ENCODE measurements at places on chromosomes 1 and 21.
A peak's percentile ranks its signal among the peaks of the same experiment; 100 is the strongest.

DNA sequence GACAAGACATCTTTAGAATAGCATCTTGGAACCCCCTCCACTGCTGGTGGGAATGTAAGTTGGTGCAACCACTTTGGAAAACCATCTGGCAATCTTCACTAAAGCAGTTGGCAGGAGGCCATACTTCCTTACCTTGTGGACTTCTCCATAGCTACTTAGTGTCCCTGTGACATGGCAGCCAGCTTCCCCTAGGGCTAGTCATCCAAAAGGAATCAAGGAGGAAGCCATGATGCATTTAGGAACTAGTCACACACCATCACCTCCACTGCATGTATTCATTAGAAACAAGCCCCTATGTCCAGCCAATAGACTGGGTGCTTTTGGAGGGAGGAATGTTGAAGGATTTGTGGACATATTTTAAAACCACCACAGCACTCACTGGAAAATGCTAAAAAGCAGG, 19.9 kb downstream of the MX2 start:
- no peak overlapping the region for H3K4me3 ChIP-seq
- no peak overlapping the region for H3K27ac ChIP-seq
- H3K4me1 ChIP-seq = no peaks in the 10 kb centered on the region
- no peaks in the 10 kb centered on the region for H3K27me3 ChIP-seq

- no peaks in the 10 kb centered on the region for H3K4me1 ChIP-seq
- no peak overlapping the region for H3K27ac ChIP-seq
These were observed 1.0 kb downstream of the EGLN1 start for GRCh38 chr1:231420959-231421545.

DNA sequence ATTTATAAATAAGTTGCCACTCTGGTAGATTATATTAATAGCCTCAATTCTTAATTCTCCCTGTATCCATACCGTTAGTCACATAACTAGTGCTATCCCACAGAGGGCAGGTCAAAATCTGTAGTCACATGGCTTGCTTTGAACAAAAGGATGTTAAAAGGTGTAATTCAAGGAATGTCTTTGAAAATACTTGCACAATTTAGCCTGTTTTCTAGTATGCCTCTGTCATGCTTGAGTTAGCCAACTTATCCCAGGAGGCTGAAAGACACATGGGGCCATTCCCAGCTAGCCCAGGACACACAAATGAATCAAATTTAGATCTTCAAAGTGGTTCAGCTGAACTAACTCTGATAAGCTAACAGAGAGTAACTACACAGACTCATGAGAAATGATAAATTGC, 758.5 kb upstream of the NEGR1 start:
- no peak overlapping the region for H3K27ac ChIP-seq
- no peaks in the 10 kb centered on the region for H3K36me3 ChIP-seq
- peak; percentile 19 for DNase-seq
- no peaks in the 10 kb centered on the region for H3K4me1 ChIP-seq
- H3K27me3 ChIP-seq = no peaks in the 10 kb centered on the region

GRCh38 chr1:84719543-84720217, 29.4 kb upstream of the SSX2IP start:
- H3K27ac ChIP-seq = no peak overlapping the region
- H3K4me1 ChIP-seq = peaks cover 3% of the 10 kb centered on the region
- no peak for DNase-seq
- H3K36me3 ChIP-seq = no peaks in the 10 kb centered on the region
- no peaks in the 10 kb centered on the region for H3K27me3 ChIP-seq

DNA sequence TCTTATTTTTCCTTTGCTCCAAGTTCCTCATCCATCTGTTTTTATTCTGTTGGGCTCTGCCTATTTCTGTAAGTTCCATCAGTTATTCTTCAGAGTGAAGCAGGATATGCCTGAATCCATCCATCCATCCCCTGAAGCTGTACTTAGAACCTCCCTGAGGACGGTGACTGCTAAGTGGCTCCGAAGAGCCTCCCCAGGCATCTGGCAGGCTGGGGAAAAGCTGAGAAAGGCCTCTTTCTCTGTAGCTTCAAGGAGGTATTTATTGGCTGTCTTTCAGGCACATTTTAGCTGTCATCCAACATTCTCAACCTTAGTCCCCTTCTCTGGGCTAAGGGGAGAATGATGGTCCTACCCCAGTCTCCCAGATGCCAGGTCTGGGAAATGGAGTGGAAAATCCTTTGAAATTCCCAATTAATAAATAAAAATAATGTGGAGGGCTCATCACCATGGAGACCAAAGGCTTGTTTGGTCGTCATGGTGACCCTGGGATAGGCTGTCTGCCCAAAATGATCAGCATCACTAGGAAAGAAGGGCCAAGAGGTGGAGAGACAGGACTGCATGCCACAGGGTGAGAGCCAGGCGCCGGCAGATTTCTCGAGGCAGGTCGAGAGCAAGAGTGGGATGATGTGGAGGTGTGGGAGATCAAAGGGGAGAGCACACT, 82.0 kb downstream of the UBIAD1 start:
- no peaks in the 10 kb centered on the region for H3K27me3 ChIP-seq
- H3K27ac ChIP-seq = no peak overlapping the region
- no peaks in the 10 kb centered on the region for H3K4me1 ChIP-seq
- no peak overlapping the region for H3K4me3 ChIP-seq
- peak; percentile 67 for DNase-seq

DNA sequence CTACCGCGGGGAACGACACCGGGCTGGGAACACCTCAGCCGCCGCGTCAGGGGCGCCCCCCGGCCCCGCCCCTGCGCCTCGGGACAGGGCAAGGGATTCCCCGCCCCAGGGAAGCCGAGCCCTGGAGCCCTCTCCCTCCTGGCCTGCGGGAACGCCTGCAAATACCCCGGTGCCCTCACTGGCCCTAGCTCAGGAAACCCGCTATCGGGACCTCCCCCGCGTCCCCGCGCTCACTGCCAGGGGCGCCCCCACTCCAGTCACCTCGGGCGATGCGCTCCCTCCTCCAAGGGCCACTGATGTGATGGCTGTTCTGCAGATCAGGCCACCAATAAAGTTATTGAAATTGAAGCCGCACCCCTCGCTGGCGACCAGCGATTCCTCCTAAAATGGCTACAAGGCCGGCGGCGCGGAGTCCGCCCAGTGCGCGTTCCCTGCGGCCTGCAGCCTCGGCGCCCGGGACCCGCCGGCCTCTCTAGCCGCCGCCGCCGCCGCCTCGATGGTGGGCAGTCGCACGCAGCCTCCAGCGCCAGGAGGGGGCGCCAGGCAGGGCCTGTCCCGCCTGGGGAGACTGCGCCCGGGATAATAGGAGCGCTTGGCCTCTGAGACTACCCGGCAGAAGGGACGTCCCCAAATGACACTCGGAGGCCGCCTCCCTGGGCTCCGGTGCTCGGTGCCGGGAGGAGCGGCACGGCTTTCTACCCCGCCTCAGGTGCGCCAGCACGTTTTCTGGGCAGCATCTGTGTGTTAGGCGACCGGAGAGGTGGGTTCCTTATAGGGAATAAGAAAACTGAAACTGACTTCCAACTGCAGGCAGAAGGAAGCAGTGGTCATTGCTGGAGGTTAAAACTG, at the start of gene PRKAB2:
PRKAB2 (minus strand) TSS at position 303 of the 849 bp plus-strand sequence. CDS start 326 bp downstream, outside the sequence.
- H3K36me3 ChIP-seq = no peaks in the 10 kb centered on the region
- peaks cover 6% of the 10 kb centered on the region for H3K4me1 ChIP-seq
- H3K27me3 ChIP-seq = no peaks in the 10 kb centered on the region
- H3K27ac ChIP-seq = peak within 1 kb of the TSS; percentile 93

GRCh38 chr1:172394141-172394751, 26.2 kb upstream of the C1orf105 start:
- no peaks in the 10 kb centered on the region for H3K36me3 ChIP-seq
- peaks cover 5% of the 10 kb centered on the region for H3K4me1 ChIP-seq

DNA sequence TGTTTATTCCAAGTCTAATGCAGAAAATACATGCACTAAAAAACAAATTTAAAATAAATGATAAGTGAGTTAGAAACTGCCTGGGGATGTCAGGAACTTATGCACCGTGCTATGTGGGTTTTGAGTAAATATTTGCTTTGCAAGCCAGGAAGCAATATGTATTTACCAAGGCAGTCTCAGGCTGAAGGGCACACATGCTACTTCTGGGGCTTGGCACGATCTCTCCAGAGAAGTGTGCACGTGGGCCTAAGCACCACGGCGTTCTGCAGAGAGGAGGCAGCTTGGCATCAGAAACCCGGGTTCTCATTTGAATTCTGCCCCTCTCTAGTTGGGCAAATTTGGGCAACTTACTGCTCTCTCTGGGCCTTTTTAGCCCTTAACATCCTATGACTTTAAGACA, 72.6 kb upstream of the ROR1 start:
- no peaks in the 10 kb centered on the region for H3K36me3 ChIP-seq
- H3K4me3 ChIP-seq = no peak overlapping the region
- no peak overlapping the region for H3K27ac ChIP-seq
- no peaks in the 10 kb centered on the region for H3K4me1 ChIP-seq

- H3K27me3 ChIP-seq = no peaks in the 10 kb centered on the region
- H3K4me3 ChIP-seq = no peak overlapping the region
- H3K4me1 ChIP-seq = no peaks in the 10 kb centered on the region
- H3K36me3 ChIP-seq = no peaks in the 10 kb centered on the region
These were observed 380.1 kb upstream of the SPAG17 start for GRCh38 chr1:118564961-118565703.

GRCh38 chr1:52927212-52928014, at the start of gene SCP2:
Gene SCP2, plus strand, starts transcription at chr1:52927276. Its CDS starts 121 bp downstream, at chr1:52927397.
- peaks cover 14% of the 10 kb centered on the region for H3K27me3 ChIP-seq
- peak; percentile 76 for DNase-seq
- H3K4me3 ChIP-seq = peak within 1 kb of the TSS; percentile 31
- no peaks in the 10 kb centered on the region for H3K36me3 ChIP-seq
- peaks cover 2% of the 10 kb centered on the region for H3K4me1 ChIP-seq

DNA sequence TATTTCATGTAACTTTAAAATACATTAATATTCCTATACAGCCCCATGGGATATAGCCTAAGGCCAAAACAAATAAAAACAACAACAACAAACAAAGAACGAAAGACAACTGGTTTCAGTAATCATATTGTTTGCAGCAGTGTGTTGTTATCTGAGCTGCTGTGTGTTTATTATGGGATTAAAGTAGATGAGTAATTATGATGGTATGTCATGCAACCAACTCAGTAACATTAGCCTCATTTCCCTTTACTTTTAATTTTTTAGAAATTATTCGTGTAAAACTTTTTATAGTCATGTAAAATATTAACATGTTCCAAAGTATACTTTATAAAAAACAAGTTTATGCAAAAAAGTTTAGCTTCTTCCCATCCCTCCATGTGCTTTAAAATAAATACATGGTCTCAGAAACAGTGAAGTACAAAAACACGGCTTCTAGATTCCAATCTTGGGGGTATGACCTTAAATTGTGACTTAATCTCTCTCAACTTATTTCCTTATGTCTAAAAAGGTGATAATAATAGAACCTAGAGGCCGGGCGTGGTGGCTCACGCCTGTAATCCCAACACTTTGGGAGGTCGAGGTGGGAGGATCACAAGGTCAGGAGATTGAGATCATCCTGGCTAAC, 176.1 kb downstream of the SLC45A1 start:
- H3K27me3 ChIP-seq = no peaks in the 10 kb centered on the region
- peaks cover 6% of the 10 kb centered on the region for H3K36me3 ChIP-seq
- H3K4me3 ChIP-seq = no peak overlapping the region
- H3K27ac ChIP-seq = no peak overlapping the region
- no peaks in the 10 kb centered on the region for H3K4me1 ChIP-seq

GRCh38 chr1:12604114-12604874, 13.7 kb downstream of the DHRS3 start:
- DNase-seq = peak; percentile 98
- no peak overlapping the region for H3K27ac ChIP-seq
- H3K27me3 ChIP-seq = no peaks in the 10 kb centered on the region
- H3K36me3 ChIP-seq = no peaks in the 10 kb centered on the region
- H3K4me1 ChIP-seq = no peaks in the 10 kb centered on the region
- no peak overlapping the region for H3K4me3 ChIP-seq

DNA sequence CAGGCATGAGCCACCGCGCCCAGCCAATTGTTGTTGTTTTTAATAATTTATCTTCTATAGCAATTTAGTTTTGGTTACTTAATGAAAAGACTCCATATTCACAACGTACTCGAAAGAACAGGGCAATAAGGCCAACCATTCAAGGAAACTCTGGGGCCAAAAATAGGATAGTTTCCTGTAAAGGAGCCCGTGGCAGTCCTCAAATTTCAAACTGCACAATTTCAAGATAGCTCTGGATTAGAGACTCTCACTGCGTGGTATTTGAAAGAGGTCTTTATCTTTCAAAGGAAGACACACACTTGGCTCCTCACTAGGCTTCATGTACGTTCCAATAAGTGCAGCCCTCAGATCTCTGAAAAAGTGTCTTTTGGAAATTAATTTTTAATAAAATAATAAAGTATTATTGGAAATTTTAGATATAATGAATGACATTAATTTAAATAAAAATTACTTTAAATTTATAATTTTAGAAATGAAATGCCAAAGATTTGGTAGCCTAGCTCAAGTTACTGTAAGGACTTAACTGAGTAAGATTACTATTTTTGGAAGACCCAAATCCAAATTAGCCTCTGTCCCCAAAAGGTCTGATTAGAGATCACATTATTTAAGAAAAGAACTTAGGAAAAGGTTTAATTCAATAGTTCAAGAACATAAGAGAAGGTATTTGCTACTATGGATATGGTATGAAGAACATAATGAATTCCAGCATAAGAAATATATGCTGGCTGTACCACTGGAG, 22.7 kb upstream of the DONSON start:
- H3K27me3 ChIP-seq = no peaks in the 10 kb centered on the region
- no peaks in the 10 kb centered on the region for H3K4me1 ChIP-seq
- no peak overlapping the region for H3K27ac ChIP-seq
- no peak overlapping the region for H3K4me3 ChIP-seq

DNA sequence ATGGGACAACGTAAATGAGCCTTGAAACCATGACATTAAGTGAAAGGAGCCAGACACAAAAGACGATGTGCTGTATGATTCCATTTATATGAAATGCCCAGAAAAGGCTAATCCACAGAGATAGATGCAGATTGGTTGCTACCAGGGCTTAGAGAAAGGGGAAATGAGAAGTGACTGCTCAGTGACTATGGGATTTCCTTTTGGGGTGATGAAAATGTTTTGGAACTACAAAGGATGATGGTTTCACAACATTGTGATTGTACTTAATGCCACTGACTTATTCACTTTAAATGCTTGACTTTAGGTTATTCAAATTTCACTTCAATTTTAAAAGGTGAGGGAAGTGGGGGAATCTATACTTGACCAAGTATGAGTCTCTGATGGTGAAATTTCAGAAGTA, 414.3 kb downstream of the SETD4 start:
- no peaks in the 10 kb centered on the region for H3K36me3 ChIP-seq
- DNase-seq = no peak
- no peaks in the 10 kb centered on the region for H3K4me1 ChIP-seq
- H3K27ac ChIP-seq = no peak overlapping the region
- H3K4me3 ChIP-seq = no peak overlapping the region

DNA sequence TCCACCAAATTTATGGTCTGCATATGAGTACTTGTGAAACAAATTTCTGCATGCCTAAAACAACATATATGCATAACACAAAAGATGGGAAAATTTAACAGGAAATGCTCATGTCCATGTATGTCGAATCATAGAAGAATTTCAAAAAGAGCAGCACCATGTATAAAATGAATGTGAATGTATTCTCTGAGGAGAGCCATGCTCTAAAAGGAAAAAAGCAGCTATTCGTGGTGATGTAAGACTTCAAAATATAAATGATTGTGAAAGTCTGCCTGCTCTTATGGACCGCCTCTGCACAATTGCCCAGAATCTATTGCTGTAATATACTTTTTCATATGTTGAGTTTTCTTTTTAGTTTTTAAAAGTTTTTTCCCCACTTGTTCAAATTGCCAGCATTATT, 66.8 kb downstream of the EPB41 start:
- H3K27me3 ChIP-seq = no peaks in the 10 kb centered on the region
- no peak overlapping the region for H3K27ac ChIP-seq
- DNase-seq = no peak
- no peak overlapping the region for H3K4me3 ChIP-seq
- H3K36me3 ChIP-seq = no peaks in the 10 kb centered on the region
- peaks cover 5% of the 10 kb centered on the region for H3K4me1 ChIP-seq

Measured in mesendoderm (in vitro differentiated cells).